ENCODE measurements at places on chromosomes 2 and 18.
A peak's percentile ranks its signal among the peaks of the same experiment; 100 is the strongest.

DNA sequence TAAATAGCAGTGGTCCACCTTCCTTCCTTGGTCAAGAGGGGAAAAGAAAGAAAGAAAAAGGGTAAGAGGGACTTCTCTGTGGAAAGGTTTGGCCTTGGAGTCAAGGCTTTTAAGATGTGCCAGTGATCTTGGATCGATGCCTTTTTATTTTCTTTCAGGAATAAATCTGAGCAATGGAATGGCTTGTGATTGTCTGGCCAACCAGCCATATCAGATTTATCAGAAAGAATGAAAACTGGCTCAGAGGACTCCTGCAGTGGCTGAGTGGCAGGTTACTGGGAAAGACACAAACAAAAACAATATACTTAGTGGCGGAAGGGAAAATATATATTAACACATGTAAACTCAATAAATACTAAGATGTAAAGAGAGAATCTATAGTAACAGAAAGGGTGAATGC is 4.3 kb downstream of the ERBB4 start:
- no peak for DNase-seq

DNA sequence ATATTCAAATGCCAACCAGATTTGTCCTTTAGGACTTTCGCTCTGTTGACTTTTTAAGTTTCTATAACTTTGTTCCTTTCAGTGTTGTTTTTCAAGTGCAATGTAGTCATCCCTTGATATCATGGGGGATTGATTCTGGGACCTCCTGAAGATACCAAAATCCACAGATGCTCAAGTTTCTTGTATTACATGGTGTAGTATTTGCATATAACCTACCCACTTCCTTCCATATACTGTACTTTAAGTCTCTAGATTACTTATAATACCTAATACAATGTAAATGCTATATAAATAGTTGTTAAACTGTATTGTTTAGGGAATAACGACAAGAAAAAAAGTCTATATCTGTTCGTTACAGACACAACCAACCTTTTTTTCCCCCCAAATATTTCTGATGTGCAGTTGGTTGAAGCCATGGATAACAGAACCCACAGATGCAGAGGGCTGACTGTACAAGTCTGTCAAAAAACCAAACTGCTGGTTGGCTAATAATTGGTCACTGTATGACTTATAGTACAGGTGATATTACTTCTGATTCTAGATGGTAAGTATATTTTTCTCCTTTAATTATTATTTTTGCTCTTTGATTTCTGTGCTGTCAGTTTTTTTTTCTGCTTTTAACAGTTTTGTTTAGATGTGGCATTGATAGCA is 201.7 kb upstream of the STON1 start:
- no peak for DNase-seq

DNA sequence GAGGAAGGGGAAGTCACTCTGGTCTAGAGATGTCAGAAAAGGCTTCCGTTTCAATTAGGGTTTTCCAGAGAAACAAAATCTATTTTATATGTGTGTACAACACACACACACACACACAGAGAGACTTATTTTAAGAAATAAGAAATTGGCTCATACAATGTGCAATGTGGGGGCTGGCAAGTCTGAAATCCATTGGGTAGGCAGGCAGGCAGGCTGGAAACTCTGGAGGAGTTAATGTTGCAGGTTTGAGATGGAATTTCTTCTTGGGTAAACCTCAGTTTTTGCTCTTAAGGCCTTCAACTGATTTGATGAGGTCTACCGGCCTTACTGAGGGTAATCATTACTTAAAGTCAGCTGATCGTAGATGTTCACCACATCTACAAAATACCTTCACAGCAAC is 62.6 kb downstream of the MDH1 start:
- DNase-seq, result no peak

DNA sequence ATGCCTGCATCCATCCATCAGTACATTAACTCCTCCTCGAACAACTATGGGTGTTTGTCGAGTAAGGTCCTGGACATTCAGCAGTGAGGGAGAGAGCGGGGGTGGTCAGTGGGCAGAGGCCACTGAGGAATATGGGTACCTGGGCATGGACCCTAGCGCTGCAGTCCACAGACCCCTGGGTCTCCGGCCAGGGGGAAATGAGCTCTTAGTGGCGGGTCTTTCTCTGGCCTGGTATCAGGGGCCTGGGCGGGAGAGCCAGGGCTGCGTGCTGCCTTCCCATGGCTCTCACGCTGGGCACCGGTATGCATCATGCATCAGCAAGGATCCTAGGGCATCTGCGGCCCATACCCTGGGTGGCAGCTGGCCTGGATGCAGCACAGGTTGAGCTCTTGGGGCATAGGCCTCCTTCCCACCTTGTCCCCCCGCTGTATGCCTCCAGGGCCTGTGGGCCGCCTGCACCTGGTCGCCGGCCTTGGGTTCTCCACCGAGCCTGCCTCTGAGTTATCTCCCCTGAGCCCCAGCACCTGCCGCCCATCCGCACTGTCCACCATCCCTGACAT is 1.3 kb upstream of the MOCOS start:
- no peak for DNase-seq

GRCh38 chr2:100718065-100718629 is 101.8 kb upstream of the NPAS2 start:
- DNase-seq, result no peak

- DNase-seq, result no peak
Measured at GRCh38 chr2:182144041-182144775, 158.6 kb downstream of the PPP1R1C start.

DNA sequence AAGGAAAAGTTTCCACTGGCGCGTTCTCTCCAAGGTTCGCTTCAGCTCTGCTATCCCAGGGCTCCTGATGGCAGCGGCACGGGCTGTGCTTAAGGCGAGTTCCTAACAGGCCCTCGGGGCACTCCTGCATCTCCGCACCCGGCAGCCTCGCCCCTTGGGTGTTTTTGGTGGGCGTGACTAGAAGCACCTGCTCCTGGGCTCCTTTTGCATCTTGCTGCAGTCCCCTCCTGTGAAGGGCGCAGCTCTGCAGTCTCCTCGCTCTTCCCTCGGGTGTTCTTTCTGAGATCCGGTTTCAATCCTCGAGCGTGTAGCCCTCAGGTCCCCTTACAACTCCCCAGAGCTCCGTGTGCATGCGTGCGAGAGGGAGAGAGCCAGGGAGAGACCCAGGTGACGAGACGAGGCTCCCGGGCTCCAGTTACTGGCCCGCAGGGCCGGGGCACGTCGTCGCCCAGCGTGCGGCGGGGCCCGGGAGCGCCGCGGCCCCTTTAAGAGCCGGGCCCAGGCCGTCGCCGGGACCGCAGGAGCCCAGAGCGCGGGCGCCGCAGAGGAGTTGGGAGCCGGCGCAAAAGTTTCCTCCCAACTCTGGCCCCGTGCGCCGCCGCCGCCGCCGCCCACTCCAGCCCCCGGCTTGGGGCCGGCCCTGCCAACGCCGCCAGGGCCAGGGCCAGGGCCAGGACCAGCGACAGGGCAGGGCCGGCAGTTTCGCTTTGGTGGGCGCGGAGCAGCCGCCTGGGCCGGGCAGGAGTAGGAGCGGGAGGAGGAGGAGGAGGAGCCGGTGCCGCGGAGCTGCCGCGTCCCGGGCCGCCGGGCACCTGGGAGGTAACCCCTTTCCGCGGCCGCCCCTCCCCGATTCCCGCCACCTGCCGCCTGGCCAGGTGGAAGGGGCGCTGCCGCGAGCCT is at the start of gene PARD3B:
PARD3B (plus strand) TSS at position 515 of the 900 bp plus-strand sequence. CDS start 525 bp downstream, outside the sequence.
- DNase-seq, result peak; percentile 83

- no peak for DNase-seq
Measured at GRCh38 chr2:227906991-227907390, 35.6 kb downstream of the DAW1 start.

DNA sequence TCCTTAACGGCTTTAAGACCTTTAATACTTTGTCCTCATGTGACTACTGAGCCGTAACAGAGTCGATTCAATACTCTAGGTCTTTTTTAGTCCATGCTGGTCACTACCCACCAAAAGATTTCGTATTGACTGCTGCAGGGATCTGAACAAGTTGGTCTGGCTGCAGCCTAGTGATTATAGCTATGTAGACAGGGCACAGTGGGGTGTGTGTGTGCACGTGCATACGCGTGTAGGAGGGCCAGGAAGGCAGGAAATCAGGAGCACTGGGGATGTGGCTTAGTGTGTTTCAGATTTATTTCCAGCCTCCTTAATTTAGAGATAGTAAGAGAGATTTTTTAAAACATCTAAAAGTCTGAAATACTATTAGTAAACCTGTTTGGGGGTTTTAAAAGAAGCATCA is 161.4 kb downstream of the MYO3B start:
- no peak for DNase-seq

DNA sequence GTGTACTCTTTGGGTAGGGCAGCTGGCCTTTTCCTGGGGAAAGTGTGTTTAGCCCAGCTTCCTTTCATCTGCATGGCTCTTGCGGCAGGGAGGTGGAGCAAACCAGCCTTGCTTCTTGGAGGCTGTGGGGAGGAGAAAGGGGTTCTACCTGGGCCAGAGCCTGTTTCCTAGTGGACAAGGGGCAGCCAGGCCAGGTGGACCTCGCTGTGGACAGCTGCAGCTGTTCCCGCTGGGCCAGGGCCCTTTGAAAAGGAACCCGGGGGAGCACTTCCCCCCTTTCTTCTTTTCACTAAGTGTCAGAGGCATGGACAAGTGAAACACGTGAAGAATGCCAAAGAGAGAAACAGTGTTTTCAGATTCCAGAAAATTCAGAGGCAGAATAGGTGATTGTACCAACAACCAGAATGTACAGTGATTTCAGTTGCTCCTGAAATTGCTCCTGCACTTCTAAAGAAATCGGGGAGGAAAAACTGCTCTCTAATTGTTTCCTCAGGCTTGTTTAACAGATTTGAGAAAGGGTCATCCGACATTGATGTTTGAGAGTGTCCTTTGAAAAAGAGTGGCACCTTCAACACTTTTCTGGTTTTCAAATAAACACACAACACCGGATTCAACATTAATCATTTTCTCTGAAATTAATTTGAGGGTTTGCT is 3.9 kb downstream of the GLI2 start:
- DNase-seq, result no peak

- no peak for DNase-seq
Measured at GRCh38 chr18:3060667-3061580, 48.0 kb upstream of the LPIN2 start.

GRCh38 chr2:25512707-25513106 is 160.7 kb downstream of the DTNB start:
- no peak for DNase-seq

- DNase-seq, result no peak
Measured at GRCh38 chr18:44915661-44916060, 235.0 kb downstream of the SETBP1 start.

- no peak for DNase-seq
Measured at GRCh38 chr2:66704786-66705185, 269.9 kb downstream of the MEIS1 start.

- peak; percentile 91 for DNase-seq
Measured at GRCh38 chr2:12918835-12919445, 202.2 kb downstream of the TRIB2 start.

DNA sequence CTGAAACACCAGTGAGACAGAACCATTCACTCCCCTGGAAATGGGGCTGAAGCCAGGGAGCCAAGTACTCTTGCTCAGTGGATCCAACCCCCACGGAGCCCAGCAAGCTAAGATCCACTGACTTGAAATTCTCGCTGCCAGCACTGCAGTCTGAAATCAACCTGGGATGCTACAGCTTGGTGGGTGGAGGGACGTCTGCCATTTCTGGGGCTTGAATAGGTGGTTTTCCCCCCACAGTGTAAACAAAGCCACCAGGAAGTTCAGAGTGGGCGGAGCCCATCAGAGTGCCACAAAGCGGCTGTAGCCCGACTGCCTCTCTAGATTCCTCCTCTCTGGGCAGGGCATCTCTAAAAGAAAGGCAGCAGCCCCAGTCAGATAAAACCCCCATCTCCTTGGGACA is 292.8 kb downstream of the LNPK start:
- DNase-seq, result no peak

GRCh38 chr2:47616506-47616905 is 166.4 kb upstream of the MSH6 start:
- no peak for DNase-seq

DNA sequence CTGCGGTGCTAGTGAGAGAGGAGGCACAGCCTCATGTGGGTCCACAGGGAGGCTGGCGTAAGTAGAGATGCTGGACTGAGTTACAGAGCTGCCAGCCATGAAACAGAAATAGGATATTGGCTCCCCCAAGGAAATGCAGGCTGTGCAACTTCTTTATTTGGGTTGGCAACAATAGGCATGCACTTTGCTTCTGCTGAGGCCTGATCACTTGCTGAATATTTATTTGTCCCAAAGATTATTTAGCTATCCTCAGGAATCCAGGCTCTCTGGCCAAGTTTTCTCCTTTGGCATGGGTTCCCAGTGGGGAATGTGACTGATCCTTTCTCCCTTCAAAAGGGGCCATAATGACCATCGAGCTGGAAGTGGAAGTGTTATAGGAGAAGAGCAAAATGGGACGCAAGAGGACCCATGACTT is 60.0 kb downstream of the MAPK4 start:
- no peak for DNase-seq

- DNase-seq, result no peak
Measured at GRCh38 chr2:213253162-213253561, 31.1 kb upstream of the SPAG16 start.

GRCh38 chr2:9637330-9637729 is 6.5 kb upstream of the YWHAQ start:
- no peak for DNase-seq

- DNase-seq, result no peak
Measured at GRCh38 chr18:57048859-57049258, 98.0 kb upstream of the BOD1L2 start.

Data from Right ventricle myocardium inferior (tissue), 1 donor.